ENCODE measurements at places on chromosomes 11 and 22.

GRCh38 chr22:49900441-49901230 lies 17.6 kb downstream of the ALG12 start:
- DNase-seq, result no peak

DNA sequence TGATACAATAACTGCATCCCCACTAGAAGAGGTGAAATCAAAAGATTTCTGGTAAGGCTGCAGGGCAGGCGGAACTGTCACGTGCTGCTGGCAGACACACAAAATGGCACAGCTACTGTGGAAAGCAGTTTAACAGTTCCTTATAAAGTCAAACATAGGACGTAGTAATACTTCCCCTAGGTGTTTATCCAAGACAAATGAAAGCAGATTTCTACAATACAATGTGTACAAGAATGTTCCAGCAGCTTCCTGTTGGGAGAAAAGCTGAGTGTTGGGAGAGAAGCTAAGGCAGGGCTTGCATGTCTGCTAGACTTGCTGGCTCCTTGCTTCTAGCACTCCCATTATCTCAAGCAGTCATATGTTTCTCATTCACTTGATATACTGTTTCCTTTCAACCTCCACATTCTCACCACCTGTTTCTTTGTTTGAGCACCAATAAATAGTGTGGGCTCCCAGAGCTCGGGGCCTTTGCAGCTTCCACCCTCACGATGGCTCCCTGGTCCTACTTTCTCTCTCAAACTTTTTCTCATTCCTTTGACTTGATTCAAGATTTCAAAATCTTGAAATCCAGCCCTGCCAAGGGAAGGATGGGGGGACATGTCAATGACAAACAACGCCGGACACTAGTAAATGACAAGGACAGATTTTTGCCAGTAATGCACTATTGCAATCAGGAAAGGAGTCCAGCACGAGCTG lies 21.2 kb upstream of the IL17RA start:
- DNase-seq, result no peak

DNA sequence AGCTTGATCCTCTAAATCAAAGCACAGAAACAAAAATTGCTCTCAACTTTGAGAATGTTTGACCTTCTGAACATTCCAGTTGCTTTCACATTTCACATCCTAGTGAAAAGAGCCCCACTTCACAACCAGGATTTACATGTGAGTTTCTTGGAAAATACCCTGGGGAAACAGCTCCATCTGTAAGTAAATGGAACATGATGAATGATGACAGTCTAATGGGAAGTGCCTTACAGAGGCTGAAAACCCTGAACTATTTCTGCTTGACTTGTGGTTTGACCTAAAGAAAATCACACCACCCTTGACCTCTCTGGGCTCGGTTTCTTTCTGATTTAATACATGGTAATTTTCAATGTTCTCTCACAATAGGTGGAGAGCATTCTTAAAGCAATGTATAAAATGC lies 499.4 kb upstream of the API5 start:
- DNase-seq, result no peak

- no peak for DNase-seq
Observed at GRCh38 chr11:114384487-114384886, 15.8 kb downstream of the C11orf71 start.

DNA sequence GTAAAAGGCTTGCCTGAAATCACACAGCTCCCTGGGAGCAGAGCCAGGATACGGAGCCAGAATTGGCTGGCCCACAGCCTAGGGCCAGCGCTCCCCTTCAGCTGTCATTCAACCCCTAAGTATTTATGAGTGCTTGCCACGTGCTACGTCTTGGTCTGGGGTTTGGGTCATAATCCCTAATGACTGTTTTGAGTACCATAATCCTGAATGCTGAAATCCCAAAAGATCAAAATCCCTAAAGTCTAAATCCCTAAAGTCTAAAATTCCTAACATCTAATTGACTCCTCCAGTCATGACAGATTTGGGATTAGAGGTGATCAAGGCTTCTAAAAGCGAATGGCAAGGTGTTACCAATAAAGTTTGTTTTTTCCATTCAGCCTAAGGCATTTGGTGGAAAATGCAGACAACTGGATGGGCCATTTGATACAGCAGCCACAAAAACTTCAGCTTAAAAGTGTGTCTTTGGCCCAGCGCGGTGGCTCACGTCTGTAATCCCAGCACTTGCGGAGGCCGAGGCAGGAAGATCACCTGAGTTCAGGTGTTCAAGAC lies 59.8 kb upstream of the PRR5 start:
- no peak for DNase-seq

GRCh38 chr11:45692808-45693453 lies 27.5 kb upstream of the CHST1 start:
- DNase-seq, result no peak

DNA sequence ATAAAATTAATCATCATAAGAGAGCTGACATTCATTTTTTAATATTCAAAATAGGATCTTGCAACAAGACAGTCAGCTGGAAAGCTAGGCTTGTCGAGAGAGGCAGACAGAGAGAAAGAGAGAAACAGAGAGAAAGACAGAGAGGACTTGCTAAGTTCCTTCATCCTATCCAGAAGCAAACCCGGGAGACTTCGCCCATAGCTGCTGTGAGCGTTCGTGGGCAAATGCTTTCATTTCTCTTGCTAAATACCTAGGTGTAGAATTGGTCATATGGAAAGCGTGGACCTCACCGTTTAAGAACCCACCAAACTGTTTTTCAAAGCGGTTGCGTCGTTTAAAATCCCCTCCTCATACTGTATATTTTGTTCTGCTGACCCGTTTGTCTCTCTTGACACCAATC lies 25.3 kb upstream of the KRTAP5-6 start:
- DNase-seq, result no peak

GRCh38 chr11:134560566-134561330 lies 148.7 kb upstream of the B3GAT1 start:
- DNase-seq, result no peak

Measured in non-pigmented ciliary epithelial cell (primary cell).